IMR-90 (cell line): ENCODE measurements at places on chromosomes 1 and 21. TPM values are rescaled to one million over a fixed set of nuclear protein-coding genes. Genes with fewer than 3 reads are reported as not detected.

L1TD1 gene
- total RNA-seq: not detected in 2 replicates

RIPPLY3 gene
- not detected in 2 replicates for total RNA-seq

IGSF5 gene
- total RNA-seq: not detected in 2 replicates

SPATA46 gene
- not detected in 2 replicates for total RNA-seq

SLC41A1 gene
- total RNA-seq: 6.3 and 6.7 TPM in 2 replicates

LCE1A gene
- not detected in 2 replicates for total RNA-seq

FCMR gene
- not detected in 2 replicates for total RNA-seq

ADARB1 gene
- 39.7 and 39.8 TPM in 2 replicates for total RNA-seq

ZMYND12 gene
- under 0.01 TPM in 1 of 2 replicates, not detected in the other for total RNA-seq

TSPAN2 gene
- total RNA-seq: 0.18 and 0.83 TPM in 2 replicates

CD247 gene
- total RNA-seq: not detected in 2 replicates

PIGR gene
- not detected in 2 replicates for total RNA-seq

WDR64 gene
- not detected in 2 replicates for total RNA-seq

MNDA gene
- not detected in 2 replicates for total RNA-seq

IRF6 gene
- 1.9 and 2.9 TPM in 2 replicates for total RNA-seq

GRHL3 gene
- total RNA-seq: not detected in 2 replicates

TNFRSF8 gene
- total RNA-seq: under 0.01 TPM in 2 replicates

ZNF644 gene
- 45.3 and 66.7 TPM in 2 replicates for total RNA-seq

SMCP gene
- not detected in 2 replicates for total RNA-seq

S100A1 gene
- total RNA-seq: 0.18 TPM in 1 of 2 replicates, not detected in the other

PRKACB gene
- 8.2 and 14.2 TPM in 2 replicates for total RNA-seq

DCST1 gene
- not detected in 2 replicates for total RNA-seq

SMPDL3B gene
- not detected in 2 replicates for total RNA-seq

SLC9A1 gene
- total RNA-seq: 1.9 and 2.0 TPM in 2 replicates

ATP1A4 gene
- total RNA-seq: not detected in 2 replicates

UBASH3A gene
- total RNA-seq: not detected in 2 replicates

CITED4 gene
- total RNA-seq: under 0.01 and 0.28 TPM in 2 replicates

TBX19 gene
- 0.18 and 0.28 TPM in 2 replicates for total RNA-seq

PGLYRP4 gene
- total RNA-seq: not detected in 2 replicates

METTL18 gene
- 3.4 and 7.2 TPM in 2 replicates for total RNA-seq

BPNT1 gene
- total RNA-seq: 31.9 and 38.2 TPM in 2 replicates

MKNK1 gene
- 14.3 and 16.4 TPM in 2 replicates for total RNA-seq

CYP4Z1 gene
- not detected in 2 replicates for total RNA-seq

RAB25 gene
- not detected in 2 replicates for total RNA-seq

VPS72 gene
- 51.3 and 53.6 TPM in 2 replicates for total RNA-seq

VHLL gene
- 0.28 TPM in 1 of 2 replicates, not detected in the other for total RNA-seq

ABCA4 gene
- under 0.01 TPM in 2 replicates for total RNA-seq

DMRTA2 gene
- total RNA-seq: not detected in 2 replicates

SLC25A44 gene
- total RNA-seq: 12.7 and 12.8 TPM in 2 replicates

ANXA9 gene
- total RNA-seq: under 0.01 and 0.36 TPM in 2 replicates

CADM3 gene
- total RNA-seq: not detected in 2 replicates

TTC39A gene
- 0.28 and 0.72 TPM in 2 replicates for total RNA-seq

RCSD1 gene
- not detected in 2 replicates for total RNA-seq

SFN gene
- total RNA-seq: 0.18 TPM in 1 of 2 replicates, not detected in the other

RGSL1 gene
- not detected in 2 replicates for total RNA-seq

OVAAL gene
- not detected in 2 replicates for total RNA-seq

GPR153 gene
- 1.7 and 1.8 TPM in 2 replicates for total RNA-seq

RGS2 gene
- total RNA-seq: 19.7 and 25.0 TPM in 2 replicates

CELA3B gene
- total RNA-seq: not detected in 2 replicates

ETV3L gene
- total RNA-seq: not detected in 2 replicates

TEX38 gene
- not detected in 2 replicates for total RNA-seq
